ENCODE measurements at places on chromosomes 12 and 14.
A peak's percentile ranks its signal among the peaks of the same experiment; 100 is the strongest.

GRCh38 chr14:35879654-35880249, 53.6 kb downstream of the BRMS1L start:
- DNase-seq: no peak

- peak; percentile 80 for DNase-seq
These were observed 576 bp downstream of the ERP29 start for GRCh38 chr12:112013601-112014402.

DNA sequence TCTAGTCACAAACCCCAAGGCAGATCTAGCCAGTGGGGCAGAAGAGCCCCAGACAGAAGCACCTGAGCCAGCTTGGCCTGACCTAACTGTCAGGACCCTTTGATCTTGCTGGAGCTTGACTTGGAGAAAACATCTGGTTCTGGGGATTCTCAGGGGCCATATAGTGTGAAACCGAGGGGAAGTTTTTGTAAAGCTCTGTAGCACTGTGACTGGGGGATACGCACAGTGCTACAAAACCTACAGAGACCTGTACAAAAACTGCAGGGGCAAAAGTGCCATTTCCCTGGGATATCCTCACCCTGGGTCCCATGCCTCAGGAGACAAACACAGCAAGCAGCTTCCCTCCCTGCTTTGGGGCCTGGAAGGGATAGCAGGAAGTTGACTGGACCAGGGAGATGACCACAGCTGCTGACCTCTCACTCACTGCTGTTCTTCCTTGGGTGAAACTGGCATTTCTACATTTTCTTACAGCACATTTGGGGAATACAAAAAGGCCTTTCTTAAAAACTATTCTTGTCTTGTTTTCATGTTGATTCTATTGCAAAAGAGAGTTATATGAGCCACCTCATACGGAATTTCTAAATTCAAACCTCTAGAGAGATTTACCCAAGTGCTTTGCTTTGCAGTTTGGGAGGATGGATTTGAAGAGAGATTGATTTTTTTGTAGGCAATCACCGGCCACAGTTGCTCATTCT, 140.0 kb downstream of the DAD1 start:
- DNase-seq: no peak

- peak; percentile 80 for DNase-seq
These were observed 9.4 kb upstream of the HVCN1 start for GRCh38 chr12:110698171-110698902.

GRCh38 chr14:99598774-99599173, 5.2 kb downstream of the CCDC85C start:
- DNase-seq: no peak

DNA sequence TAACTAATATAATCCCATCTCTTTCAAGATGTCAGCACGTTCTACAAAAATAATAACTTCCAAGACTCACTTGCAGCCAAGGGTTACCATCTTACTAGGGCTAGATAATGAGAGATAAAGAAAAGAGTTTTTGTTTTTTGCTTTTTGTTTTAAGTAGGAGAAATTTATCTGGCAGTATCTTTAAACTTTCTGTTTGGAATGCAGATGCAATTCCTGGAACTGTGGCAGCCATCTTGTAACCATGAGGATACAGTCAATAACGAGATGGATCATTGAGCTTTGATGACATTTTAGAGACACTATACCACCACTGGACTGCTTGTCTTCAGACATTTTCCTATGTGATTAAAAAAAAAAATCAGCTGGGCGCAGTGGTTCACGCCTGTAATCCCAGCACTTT, 171.2 kb upstream of the ARID2 start:
- no peak for DNase-seq

DNA sequence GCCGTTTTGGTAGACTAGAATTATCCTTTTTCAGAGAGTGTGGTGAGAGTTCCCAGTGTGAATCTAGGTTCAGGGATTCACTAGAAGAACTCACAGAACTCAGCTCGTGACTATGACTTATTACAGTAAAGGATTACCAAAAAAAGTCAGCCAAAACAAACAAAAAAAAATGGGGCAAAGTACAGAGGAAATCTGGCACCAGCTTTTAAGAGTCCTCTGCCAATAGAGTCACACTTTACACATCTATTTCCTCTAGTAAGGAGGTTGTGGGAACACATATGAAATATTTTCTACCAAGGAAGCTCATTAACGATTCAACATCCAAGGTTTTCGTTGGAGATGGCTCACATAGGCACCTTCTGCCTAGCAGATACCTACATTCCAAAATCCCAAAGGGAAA, 28.2 kb downstream of the TSPAN19 start:
- DNase-seq: no peak

- DNase-seq: no peak
These were observed 17.4 kb downstream of the BEGAIN start for GRCh38 chr14:100569734-100570286.

DNA sequence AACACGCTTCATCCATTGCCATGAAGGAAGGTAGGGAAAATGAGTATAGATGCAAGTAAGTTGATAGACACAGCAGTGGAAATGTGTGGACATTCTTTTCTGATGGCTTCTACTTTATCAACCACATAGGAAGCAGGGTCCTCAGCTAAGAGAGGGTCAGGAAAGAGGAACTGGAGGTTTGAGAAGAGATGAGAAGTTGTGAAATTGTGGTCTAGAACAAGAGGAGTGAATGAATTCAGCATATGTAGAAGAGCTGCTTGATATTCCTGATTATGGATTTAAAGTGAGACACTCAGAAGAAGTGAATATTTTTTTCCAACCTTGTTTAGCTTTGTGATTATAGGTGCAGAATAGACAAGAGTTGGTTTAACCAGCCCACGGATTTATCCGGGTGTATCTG, 128.5 kb downstream of the SLC15A5 start:
- no peak for DNase-seq

DNA sequence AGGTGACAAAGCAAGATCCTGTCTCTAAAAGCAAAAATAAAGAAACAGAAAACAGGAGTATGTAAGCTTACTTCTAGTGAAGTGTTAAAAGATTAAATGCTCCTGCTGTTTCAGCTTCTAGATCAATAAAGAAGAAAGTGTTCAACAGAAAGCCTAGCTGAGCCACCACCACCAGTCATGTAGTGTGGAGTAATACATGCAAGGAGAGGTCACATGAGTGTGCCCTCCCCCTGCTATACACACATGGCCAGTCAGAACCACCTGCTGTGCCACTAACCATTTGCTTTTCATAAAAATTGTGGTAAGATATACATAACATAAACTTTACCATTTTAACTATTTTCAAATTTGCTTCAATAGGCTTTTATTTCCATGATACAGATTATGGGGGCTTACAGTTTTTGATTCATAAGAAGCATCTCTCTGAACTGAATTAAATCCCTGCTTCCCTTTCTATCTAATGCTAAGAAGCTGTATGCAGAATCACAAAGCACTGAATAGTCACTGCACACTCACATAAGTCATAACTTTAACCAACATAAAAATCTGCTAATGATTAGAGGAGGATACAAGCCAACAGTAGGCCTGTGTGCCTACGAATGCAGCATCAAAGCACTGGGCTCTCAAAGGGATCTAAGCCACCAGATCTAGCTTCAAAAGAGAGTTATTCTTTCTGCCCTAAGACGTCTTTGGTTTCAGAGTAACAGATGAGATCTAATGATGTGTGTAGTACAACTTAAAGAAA, 515.5 kb downstream of the C12orf50 start:
- DNase-seq: no peak

- DNase-seq: peak; percentile 57
These were observed at the start of gene BIN2 for GRCh38 chr12:51323966-51324895. Gene BIN2 (minus strand): TSS chr12:51324174. CDS start chr12:51324102, 72 bp downstream.

- DNase-seq: no peak
These were observed 24.6 kb downstream of the TMEM19 start for GRCh38 chr12:71710276-71711125.

DNA sequence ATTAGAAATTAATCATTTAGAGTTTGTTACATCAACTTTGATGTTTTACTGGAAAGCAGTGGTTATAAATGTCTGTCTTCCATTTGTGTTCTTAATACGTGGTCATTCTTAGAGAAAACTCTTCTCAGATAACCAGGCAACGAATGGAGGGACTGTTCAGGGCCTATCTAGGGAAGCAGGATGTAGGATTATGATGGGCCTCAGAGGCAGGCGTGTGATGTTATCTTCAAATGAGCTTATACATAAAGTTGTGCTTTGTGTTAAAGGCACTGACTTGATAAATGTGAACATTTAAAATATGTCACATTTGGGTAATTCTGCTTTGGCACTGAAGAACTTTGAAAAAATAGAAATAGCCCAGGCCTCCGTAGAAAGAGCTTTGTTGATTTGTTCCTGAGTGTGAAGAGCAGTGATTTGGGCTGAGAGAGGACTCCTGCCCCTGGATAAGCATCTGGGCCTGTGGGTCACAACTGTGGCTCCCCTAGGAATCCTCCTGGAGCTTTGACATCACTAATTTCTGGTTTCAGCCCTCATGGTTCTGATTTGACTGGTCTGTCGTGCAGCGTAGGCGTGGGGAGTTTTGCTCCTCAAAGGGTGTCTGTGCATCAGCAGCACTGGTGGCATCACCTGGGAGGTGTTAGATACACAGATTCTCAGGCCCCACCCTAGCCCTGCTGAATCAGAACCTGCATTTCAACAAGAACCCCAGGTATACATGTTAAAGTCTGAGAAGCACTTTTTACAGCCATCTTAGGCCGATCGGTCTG, 55.4 kb downstream of the SAMD4A start:
- DNase-seq: no peak

DNA sequence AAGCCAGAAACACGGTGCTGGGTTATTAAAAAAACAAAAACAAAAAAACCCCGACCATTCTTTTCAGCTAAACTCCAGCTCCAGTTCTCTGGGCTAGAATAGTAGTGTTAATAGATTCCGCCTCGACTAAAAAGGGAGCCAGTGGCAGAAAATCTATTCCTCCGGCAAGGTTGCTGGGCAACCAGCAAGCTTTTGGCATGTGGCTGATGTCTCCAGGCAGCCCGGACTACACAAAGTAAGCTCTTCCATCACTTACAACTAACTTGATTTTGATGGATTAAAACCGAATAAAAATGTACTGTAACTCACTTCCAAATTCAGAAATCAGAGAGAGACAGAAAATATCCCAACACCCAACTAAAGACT, 126.4 kb upstream of the FOXN3 start:
- DNase-seq: no peak

DNA sequence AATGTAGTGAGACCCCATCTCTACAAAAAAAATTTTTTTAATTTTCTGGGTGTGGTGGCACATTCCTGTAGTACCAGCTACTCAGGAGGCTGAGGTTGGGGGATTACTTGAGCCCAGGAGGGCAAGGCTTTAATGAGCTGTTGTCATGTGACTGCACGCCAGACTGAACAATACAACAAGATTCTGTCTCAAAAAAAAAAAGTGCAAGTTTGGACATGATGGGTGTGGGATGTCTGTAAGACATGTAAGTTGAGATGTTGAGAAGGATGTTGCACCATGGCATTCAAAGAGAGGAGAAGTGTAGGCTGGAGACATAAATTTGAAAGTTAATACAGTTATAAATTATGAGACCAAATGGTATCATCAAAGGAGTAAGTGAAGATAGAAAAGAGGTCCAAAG, 23.5 kb downstream of the YEATS4 start:
- no peak for DNase-seq

DNA sequence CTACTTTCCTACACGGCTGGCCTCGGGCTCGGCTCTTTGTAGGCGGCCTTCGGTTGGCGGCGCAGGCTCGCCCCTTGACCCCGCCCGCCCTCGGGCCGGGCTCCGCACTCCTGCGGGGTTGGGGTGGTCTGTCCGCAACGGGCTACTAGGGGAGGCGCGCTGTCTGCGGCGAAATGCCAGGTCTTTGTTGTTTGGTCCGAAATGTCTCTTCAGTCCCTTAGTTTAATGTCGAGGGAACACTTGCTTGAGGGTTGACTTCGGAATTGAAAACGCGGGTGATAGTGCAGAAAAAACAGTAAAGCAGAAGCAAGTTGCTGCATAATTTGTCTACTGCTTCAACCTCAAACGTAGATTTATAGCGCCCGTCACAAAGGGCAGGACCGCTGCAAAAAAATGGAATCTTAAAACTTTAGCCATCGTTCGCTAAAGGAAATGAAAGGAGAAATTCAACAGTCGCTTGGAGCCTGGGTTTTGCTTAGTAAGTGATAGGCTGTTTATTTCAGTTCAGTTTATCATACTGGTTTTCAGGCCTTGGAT, 390 bp downstream of the JKAMP start:
- DNase-seq: no peak

DNA sequence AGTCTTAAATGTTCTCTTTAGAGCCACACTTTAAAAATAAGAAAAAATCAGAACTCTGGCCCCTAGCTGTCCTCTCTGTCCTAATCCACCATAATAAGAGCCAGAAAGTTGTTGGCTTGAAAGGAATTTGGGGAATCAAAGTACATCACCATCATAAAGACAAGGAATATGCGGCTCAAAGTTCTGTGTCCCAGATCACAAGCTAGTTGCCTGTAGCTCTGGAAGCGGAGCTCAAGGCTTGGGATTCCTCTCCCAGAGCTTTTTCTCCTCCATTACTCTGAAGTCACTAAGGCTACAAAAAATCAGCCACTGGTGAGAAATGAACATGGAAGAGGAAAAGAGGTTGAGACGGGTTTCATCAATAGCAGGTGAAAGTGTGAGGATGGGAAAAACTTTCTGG, 6.4 kb downstream of the DPF3 start:
- DNase-seq: no peak

GRCh38 chr12:103632554-103633216, 45.6 kb downstream of the STAB2 start:
- peak; percentile 54 for DNase-seq

- no peak for DNase-seq
These were observed 98.7 kb downstream of the GAS2L3 start for GRCh38 chr12:100672075-100672592.

- no peak for DNase-seq
These were observed 55.6 kb upstream of the OAS1 start for GRCh38 chr12:112851024-112851777.

GRCh38 chr14:25042362-25043299, 7.3 kb downstream of the STXBP6 start:
- DNase-seq: no peak

- DNase-seq: no peak
These were observed 87.9 kb upstream of the PTPRQ start for GRCh38 chr12:80356097-80356496.

DNA sequence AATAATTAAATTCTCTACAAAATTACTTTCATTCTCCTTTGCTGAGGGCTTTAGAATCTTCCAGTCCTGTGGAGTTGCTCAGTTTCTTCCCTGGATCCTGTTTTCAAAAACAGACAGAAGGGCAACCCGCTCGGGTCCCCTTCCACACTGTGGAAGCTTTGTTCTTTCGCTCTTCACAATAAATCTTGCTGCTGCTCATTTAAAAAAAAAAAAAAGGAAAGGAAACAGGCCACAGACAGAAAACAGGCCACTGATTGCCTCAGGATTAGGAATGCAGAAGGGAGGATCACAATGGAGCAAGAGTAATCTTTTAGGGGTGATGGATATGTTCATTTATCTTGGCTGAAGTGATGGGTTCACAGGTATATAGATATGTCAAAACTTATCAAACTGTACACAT, 29.5 kb upstream of the HIGD1C start:
- DNase-seq: no peak

Measured in left lobe of liver (tissue), 2 donors.